NCI-H2081 treated with DMSO at 0.1 percent for 48 hours (cell line): ENCODE measurements at places on chromosomes 3 and 15.

GRCh38 chr15:94259863-94260262 is 28.5 kb downstream of the MCTP2 start:
- no peak for DNase-seq

GRCh38 chr3:126081618-126082361 is 2.1 kb downstream of the SLC41A3 start:
- no peak for DNase-seq

DNA sequence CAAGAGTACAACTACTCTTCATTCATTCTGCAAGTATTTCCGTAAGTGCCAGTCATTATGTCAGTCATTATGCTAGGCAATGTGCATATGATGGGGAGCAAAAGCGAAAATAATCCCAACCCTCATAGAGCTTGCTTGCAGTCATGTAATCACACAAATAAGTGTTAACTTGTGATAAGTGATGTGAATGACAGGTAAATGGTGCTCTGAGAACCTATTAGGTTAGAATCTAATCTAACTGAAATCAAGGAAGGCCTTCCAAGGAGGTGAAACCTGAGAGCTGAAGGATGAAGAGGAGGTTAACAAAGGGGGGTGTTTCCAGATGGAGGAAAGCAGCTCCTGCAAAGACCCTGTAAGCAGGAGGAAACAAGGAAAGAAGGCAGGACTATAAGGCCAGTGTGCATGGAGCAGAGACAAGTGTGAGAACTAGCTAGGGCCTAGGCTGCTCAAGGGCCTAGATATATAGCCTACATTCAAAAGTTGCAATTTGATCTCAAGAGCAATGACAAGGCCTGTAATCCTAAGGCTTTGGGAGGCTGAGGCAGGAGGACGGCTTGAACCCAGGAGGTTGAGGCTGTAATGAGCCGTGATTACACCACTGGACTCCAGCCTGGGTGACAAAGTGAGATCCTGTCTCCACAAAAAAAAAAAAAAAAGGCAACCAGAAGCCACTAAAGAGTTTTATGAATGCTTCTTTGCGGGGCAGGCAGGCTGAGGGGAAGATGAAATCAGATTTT is 5.3 kb downstream of the PTPN9 start:
- no peak for DNase-seq

DNA sequence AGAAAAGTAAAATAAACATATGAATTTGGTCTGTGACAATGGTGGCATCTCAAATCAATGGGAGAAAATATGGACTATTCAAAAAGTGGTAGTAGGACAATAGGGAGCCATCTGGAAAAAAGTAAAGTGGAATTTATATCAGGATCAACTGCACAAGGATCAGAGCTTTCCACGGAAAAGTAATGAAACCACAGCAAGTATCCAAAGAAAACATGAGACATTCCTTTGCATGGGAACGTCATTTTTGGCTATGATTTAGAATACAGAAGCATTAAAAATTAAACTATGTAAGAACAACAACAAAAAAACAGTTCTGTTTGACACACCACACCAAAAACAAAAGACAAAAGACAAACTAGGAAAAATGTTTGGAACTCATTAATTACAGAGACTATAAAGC is 18.7 kb downstream of the CRBN start:
- no peak for DNase-seq

DNA sequence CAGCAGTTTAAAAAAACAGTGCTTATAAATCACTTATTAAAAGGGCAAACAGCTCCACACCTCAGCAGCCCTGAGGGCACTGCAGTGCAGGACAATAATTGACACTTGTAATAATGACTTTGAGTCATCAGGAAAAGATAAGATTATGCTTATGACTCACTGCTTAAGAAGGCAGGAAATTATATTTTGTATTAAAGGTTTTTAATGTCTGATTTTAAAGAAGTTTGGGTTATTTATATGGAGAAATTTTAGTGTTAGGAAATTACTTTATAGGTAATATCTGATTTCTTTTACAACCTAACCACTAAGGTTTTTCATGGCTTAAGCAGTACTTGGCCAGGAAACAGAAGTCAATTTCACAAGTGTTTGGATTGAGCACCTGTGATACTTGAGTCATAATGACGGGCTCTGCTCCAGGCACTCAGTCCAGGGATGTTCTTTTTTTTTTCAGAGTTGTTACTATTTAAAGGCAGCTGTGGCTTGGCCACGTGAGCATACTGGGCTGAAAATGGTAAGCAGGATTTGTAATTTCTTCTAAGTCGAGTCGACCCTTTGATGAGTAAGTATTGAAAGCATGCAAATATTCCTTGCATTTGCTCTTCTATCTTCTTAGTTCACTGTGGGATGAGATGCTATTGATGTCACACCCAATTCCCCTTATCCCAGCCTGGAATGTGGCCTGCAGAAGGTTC is 21.6 kb upstream of the SLC6A20 start:
- DNase-seq, result no peak

GRCh38 chr3:14764331-14765059 is 54.3 kb upstream of the FGD5 start:
- no peak for DNase-seq

GRCh38 chr15:88705769-88706165 is 67.0 kb downstream of the ISG20 start:
- DNase-seq, result no peak

- no peak for DNase-seq
These were observed 44.8 kb downstream of the PDE8A start for GRCh38 chr15:85026304-85027032.

- DNase-seq, result no peak
These were observed 14.2 kb upstream of the MAPK6 start for GRCh38 chr15:52004806-52005205.

GRCh38 chr3:115246461-115247020 is 99.5 kb upstream of the ZBTB20 start:
- no peak for DNase-seq
